ENCODE measurements at places on chromosomes 3 and 15.

GRCh38 chr3:41050144-41050543, 149.2 kb upstream of the CTNNB1 start:
- no peak for DNase-seq

DNA sequence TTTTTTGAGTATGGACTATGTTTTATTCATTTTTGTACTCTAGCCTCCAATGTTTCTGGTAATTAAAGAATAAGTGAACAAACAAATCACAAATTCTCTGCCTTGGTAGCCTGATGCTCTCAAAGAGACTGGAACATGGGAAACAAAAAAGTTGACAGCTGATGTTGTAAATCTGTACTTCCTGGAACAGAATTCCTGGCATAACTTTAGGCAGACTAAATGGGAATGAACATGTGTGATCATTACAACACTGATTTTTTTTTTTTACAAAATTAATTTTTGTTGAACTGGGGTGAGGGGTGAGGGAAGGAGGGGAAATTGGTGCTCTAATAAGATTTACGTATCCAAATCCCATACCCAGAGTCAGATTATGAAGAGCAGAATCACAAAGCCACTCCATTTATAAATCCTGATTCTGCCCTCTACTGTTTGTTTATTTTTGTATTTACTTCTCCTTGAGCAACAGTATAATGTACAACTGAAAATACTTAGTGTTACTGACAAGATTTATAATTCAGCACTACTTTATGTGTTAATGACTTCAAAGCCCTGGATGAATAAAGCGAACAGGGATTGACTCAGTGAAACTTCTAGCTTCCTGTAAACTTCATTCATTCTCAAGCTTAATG, 165.0 kb downstream of the FRMD5 start:
- peak; percentile 79 for DNase-seq

DNA sequence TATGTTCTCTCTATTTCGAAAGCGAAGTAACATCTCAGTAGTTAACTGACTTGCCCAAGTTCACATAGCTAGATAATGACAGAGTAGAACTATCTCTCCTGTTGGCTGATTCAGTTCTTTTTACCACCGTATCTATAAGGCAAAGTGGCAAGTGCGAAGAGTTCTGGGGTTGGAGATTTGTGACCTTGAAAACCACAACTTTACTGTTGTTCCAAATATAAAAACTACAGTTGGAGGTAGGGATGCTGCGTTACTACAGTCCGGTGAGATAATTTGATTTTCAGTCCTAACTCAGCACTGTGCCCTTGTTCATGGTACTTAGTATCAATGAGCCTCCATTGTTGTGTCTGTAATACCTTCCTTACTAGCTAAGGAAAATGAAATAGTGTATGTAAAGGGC, 71.2 kb upstream of the GOLGA8B start:
- DNase-seq, result no peak

DNA sequence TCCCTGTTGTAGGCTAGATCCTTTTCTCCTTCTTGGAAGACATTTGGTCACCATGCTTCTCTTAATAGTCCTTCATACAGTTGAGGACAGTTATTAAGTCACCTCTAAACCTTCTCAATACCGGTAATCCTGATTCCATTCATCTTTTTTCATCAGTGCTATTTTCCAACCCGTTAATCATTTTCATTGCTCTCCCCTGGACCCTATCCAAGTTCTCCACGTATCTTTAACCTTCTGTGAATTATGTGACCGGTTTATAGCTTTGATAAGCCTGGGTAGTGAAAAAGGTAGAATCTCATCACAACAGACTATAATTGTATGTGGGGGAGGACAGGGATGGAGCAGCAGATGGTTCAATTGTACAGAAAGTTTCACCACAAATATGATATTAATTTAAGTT, 168.5 kb downstream of the MECOM start:
- DNase-seq, result no peak

GRCh38 chr15:85302271-85302670, 78.1 kb upstream of the AKAP13 start:
- DNase-seq, result no peak

DNA sequence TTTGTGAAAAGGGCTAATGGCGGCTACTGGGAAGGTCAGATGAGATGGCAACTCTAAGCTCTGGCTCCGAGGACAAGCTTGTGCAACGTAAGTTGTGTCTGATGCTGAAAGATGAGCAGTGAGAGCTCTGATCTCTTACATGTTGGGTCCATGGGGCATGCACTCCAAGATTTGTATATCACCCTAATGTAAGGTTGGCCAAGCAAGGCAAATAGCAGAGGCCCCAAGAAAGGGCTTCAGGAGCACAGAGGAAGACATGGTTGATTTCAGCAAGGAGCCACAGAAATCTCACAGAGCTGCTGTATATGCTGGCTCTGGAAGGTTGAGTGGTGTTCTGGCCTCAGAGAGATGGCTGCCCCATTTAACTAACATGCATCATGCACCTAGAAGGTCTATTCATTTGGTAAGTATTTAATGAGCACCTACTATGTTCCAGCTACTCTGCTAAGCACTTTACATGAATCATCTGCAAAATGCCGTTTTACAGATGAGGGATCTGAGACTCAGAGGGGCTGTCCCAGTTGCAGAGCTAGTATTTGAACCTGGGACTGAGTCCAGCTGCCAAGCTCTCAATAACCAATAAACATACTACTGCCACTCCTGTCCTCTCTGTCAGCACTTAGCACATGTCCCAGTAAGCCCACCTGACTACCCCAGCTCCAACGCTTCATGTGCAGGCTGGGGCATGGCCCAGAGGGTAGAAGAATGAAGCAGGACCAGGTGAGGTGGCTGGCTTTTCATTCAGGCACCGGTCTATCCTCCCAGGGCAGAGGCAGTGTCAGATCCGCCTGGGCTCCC, 27.8 kb upstream of the ATP2B2 start:
- no peak for DNase-seq

GRCh38 chr3:154085071-154085470, 36.1 kb upstream of the ARHGEF26 start:
- DNase-seq, result no peak

GRCh38 chr3:158958873-158959272, 157.0 kb downstream of the MFSD1 start:
- DNase-seq, result no peak

DNA sequence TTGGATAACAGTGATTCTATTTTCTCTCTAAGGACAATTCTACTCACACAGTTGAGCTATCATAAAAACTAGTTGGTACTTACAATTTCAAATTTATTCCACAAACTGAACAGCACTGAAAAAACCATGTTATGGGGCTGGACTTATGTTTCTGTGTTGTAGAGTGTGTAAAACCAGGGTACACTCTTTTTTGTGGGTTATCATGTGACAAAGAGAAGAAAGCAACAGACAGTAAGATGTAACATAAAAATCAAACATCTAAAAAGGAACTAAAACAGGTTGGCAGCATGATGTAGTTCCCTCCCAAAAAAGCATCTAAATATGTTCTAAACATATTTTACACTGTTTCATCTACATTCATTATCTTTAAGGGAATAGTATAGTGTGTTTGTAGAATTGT, 757.9 kb downstream of the ROBO1 start:
- no peak for DNase-seq

GRCh38 chr3:3662610-3663009, 136.6 kb upstream of the LRRN1 start:
- no peak for DNase-seq

GRCh38 chr15:60297047-60297446, 100.7 kb downstream of the ANXA2 start:
- DNase-seq, result peak; percentile 5

- DNase-seq, result no peak
These were observed 457.0 kb upstream of the ALCAM start for GRCh38 chr3:104909721-104910120.

- DNase-seq, result no peak
These were observed 13.4 kb upstream of the BMF start for GRCh38 chr15:40121911-40122638.

DNA sequence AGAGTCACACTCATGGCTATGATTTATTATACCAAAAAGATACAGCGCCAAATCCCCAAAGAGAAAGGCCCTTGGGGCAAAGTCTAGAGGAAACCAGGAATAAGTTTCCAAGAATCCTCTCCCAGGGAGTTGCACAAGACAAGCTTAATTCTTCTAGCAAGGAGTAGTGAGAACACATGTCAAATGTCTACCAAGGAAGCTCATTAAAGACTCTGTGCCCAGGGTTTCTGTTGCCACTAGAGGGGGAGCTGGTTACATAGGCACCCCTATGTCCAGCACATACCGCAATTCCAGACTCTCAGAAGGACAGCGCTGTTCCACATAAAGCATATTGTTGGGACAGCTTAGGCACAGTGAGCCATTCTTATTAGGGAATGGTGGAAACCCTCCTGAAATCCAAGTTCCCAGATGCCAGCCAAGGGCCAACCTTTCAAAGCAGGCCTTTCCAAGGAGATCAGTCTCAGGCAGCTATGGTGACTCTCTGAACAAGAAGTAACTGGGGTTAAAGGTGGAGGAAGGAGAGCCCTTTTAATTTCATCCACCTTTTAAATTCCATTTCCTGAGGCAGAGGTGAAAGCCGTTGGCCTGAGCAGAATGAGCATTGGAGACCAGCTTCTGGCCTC, 194.2 kb downstream of the UACA start:
- DNase-seq, result peak; percentile 78

GRCh38 chr3:126083511-126083912, 412 bp downstream of the SLC41A3 start:
- DNase-seq, result peak; percentile 26

- DNase-seq, result peak; percentile 86
These were observed 9.8 kb downstream of the HEG1 start for GRCh38 chr3:125045965-125046364.

GRCh38 chr3:52291508-52292181, 4.0 kb downstream of the GLYCTK start:
- no peak for DNase-seq

DNA sequence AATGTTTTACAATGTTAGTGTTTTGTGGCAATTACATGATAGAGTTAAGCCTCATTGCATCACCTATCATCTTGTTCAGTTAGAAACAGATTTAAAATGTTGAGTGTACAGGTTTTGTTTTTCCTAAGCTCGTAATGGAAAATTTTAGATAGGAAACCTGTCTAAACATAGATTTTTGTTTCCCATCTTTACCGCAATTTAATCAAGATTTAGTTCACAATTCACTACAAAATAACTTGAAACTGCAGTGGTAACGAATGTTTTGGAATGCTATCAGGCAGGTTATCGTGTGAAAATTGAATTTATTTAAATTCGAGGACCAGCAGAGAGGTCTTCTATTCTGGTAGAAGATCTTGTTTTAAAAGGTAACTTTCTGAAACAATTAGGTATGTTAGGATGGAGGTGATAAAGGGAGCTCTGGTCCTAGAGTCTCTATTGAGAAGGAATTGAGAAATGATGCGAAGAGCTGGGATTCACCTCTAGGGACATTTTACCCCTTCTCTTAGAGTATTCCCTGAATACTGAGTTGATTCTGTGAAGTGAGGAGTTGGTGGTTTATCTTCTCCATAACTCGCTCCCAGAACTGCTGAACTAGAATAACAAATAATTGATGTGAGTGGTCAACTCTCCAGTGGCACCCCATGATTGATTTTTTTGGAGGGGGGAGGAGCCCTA, 1.4 kb downstream of the DOCK3 start:
- DNase-seq, result no peak

GRCh38 chr15:78035861-78036476, 41.5 kb downstream of the TBC1D2B start:
- no peak for DNase-seq

GRCh38 chr3:5806192-5806591, 618.7 kb downstream of the EDEM1 start:
- DNase-seq, result no peak

GRCh38 chr3:60650171-60650570, 601.1 kb downstream of the FHIT start:
- no peak for DNase-seq

- DNase-seq, result peak; percentile 44
These were observed 15.1 kb upstream of the ARID3B start for GRCh38 chr15:74525945-74526344.

- no peak for DNase-seq
These were observed 402.1 kb downstream of the CADM2 start for GRCh38 chr3:85360742-85361387.

GRCh38 chr3:184795522-184796190, 16.3 kb upstream of the VPS8 start:
- no peak for DNase-seq

DNA sequence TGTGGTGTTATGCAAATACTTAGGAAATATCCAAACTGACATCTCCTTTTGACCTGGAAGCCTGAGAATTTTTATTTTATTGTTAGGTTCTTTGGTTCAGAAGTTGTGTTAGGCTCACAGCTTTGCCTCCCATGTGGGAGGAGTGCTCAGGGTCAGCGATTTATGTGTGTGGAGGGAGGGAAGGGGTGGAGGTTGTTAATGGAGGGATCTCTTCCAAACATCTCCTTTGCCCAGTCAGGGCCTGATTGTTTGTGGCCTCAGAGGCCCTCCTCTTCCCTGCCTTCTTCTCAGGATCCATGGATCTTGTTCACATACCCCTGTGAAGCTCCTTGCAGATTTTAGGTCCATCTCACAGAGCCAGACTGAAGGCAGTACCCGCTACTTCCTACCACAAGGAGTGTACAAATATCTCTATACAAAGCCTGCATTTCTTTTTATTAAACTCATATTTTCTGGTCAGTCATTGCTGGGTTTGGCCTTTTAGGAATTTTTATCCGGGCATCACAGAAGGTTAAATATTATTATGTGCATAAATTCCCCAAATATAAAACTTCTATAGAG, 40.3 kb downstream of the BBX start:
- DNase-seq, result peak; percentile 6

- DNase-seq, result no peak
These were observed 41.5 kb downstream of the PRKCD start for GRCh38 chr3:53202331-53203015.

GRCh38 chr3:182521339-182521738, 272.0 kb upstream of the ATP11B start:
- DNase-seq, result no peak

DNA sequence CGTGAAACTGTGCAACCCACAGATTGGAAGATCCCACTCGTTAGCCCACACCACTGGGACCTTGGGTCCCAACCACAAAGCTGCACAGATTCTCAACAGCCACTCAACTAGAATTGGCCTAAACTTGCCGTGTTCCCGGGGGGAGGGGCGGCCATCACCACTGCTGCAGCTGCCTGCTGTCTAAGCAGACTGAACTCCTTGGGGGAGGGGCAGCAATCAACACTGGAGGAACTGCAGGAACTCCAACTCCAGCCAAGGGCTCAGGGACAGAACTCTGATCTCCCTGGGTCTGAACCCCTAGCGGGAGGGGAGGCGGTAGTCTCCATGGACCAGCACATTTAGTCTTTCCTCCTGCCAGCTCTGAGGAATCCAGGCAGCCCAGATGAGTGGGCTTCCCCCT, 205.9 kb downstream of the RSL24D1 start:
- no peak for DNase-seq

- DNase-seq, result no peak
These were observed 651 bp downstream of the ACTC1 start for GRCh38 chr15:34794590-34795206.

GRCh38 chr3:58429657-58430056, 4.0 kb downstream of the PDHB start:
- DNase-seq, result no peak

- DNase-seq, result no peak
These were observed 275.6 kb upstream of the PROK2 start for GRCh38 chr3:72060447-72061034.
